ENCODE measurements at places on chromosomes 12 and 14.

- DNase-seq, result no peak
These were observed 367.0 kb upstream of the TMEM132C start for GRCh38 chr12:127899971-127900370.

DNA sequence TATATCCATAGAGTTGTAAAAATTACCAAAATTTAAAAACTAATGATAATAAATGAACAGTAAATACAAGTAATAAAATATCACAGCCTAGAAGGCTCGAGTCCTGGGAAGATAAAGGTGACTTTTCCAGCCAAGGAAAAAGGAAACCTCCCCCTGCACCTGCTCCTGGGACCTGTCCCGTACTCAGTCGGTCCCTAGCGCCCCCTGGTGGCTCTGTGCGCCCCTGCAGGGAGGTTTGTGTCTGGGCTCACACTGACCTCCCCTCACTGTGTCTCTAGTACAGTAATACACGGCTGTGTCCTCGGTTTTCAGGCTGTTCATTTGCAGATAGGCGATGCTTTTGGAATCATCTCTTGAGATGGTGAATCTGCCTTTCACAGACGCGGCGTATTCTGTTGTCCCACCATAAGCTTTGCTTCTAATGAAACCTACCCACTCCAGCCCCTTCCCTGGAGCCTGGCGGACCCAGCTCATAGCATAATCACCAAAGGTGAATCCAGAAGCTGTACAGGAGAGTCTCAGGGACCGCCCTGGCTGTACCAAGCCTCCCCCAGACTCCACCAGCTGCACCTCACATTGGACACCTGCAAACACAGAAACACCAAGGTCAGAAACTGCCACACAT lies 1030.4 kb downstream of the TMEM121 start:
- DNase-seq, result peak; percentile 14

DNA sequence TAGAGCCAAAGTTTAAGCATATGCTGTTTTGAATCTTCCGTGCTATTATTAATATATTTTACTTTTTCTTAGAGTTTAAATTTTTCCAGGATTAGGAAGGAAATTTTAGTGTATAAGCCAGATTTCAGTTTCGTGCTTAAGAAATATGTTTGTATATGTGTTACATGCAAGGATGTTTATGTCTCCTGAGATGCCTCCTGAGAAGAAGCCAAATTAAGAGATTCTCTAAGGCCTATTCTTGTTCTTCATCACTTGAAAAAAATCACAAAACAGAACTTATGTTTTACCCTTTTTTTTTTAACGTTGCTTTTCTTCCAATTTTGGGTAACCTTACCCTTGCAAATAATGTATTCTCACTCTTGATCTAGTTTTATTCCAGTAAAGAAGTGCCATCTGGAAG lies 412.7 kb downstream of the TMTC2 start:
- no peak for DNase-seq

DNA sequence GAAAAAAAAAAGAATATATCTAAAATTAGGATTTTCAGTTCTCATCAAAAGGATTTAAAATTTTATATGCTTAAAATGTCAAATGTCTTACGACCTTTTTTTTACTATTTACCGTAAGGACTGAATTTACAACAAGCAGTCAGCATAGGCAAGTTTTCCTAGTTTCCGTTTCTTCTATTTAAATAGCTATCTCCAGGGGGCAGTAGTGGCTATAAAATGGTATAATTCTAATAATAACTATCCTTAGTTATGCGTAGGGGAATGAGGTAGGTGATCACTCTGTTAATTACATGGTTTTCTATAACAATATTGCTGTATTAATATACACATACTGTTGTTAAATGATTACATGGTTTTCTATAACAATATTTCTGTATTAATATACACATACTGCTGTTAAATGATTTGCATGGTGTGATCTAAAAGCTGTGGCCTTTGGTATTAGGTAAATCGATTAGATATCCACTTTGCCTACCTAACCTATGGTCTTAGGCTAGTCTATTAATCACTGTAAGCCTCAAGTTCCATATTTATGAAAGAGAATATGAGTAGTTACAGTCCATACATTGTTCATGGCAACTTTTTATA lies 217.7 kb upstream of the PDZRN4 start:
- DNase-seq, result no peak

DNA sequence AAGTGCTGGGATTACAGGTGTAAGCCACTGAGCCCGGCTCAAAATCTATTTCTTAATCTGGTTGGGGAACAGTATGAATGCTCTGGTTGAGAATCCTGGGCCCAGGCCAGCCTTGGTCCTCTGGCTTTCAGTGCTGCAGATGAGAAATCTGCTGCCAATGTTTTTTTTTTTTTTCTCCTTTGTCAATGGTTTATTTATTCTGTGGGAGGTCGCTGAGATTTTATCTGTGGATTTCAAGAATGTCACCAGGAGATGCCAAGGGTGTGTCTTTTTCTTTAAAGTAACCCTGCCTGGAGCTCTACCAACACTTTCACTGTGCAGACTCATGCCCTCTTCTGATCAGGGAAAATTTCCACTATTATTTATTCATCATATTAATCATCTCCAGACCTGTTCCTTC lies 3.6 kb downstream of the SLC25A29 start:
- DNase-seq, result no peak

DNA sequence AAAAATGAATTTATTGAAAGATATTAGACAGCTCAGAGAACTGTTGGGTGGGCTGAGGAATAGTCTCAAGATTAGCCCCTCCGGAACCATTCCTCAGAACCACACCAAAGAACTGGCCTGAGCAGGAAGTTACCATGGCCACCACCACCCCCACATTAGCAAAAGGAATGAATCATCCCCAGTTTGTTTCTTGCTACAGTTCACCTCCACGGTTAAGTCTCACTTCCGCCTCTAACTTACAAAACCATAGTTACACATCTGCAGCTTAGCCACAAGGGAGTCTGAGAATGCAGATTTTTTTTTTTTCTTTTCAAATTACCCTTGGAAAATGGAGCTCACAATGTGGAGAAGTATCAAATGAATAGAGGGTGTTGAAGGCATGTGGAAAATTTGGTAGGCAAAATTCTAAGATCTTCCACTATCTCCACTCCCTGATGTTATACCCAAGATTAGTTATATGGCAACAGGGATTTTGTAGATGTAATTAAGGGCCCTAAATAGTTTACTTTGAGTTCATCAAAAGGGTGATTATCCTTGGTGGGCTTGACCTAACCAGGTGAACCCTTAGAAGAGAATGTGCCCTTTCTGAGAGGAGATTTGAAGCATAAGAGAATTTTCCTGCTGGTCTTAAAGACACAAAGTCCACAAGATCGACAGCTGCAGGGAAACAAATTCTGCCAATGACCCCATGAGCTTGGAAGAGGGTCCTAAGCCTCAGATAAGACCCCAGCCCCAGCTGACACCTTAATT lies 129.8 kb upstream of the KRR1 start:
- DNase-seq, result no peak

DNA sequence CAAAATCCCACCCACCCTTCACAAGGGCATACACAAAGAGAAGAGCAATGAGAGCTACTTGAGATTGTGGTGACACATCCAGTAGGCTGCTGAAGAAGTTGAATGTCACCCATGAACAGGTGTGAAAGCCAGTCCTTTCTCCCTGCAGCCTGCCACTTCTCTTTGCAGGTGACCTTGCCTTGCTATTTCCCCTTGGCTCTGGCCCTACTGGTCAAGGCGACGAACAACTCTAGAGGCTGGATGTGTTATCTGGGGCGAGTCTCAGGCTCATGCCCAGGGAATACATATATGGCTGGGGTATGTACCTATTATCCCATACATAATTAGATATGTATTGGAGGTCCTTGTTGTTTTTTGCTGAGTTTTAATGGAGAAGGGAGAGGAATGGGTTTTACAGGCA lies 70.2 kb upstream of the EGLN3 start:
- DNase-seq, result no peak

DNA sequence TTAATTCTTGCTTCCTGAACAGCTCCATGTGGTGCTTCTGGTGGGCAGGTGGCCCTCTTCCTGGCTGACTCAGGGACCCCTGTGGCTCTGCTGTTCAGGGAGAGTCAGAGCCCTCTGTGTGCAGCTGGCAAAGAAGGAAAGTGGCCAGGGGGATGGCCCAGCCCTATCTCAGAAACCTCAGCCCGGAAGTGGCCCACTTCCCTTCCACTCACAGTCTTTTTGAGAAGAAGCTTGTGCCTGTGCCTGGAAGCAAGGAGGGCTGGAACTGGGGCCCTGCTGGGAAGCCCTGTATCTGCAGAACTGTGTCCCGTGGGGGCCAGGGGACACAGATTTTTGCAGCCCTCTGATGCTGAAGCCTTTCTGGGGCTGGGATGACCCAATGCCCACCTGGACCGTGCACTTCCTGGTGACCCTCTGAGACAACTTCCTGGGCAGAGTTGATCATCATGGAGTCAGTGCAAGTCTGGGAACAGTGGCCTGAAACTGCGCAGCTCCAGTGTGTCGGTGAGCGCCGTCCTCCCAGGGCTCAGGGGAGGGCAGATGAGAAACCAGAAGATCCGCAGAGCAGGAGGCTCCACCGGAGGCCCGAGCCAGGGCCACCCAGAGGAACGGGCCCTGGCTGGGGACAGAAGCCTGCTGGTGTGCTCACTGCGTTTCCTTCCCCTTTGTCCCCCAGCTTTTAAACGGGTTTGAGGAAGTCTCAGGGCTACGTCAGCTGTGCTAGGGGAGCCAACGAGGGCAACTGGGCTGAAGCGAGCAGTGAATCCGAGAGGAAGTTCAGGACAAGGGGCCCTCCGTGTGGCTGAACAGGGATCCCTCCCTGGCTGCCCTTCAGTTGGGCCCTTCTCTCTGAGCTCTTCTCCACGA lies 217.4 kb upstream of the RTL1 start:
- DNase-seq, result no peak

DNA sequence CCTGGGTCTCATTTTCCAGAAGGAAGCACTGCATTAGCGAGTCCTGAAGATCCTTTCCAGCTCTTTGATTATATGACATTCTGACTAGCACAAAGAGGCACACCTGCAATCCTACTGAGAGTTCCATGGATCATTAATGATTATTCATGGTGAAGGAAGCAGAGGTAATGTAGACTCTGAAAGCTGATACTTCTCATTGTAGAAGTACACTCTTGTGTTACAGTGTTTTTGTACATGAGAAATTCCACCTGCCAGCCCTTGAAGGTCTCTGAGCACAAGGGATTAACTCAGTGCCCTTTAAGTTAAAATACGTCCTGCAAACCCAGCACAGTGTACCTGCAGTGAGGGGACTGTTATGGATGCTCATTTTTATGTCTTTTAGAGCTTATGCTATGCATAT lies 558.8 kb upstream of the FBXO33 start:
- DNase-seq, result no peak

DNA sequence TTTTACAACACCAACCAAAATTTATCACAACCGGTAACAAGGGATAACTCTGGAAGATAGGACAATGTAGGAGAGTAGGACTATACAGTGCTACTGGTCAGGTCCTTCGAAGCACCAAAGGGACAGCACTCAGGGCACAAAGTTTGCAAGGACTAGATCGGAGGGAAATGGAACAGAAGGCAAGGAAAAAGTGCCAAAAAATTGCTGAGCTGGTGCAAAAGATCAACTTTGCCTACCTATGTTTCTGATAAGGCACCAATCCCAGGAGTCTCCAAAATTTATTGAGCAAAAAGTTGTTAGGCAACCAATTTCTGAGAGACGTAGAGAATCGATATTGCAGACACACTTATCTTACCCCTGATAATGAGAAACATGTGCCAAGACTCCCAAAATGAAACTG lies 160.0 kb upstream of the PLEKHA5 start:
- no peak for DNase-seq
